ENCODE measurements at places on chromosomes 5 and 9.

- DNase-seq: no peak
Observed at GRCh38 chr5:137887831-137888230, 1.4 kb upstream of the PKD2L2 start.

GRCh38 chr5:147901599-147902039 lies 4.7 kb downstream of the C5orf46 start:
- DNase-seq: no peak

GRCh38 chr9:93017621-93018020 lies 40.9 kb upstream of the SUSD3 start:
- DNase-seq: no peak

GRCh38 chr9:113957821-113958341 lies 81.8 kb downstream of the ZNF618 start:
- no peak for DNase-seq

DNA sequence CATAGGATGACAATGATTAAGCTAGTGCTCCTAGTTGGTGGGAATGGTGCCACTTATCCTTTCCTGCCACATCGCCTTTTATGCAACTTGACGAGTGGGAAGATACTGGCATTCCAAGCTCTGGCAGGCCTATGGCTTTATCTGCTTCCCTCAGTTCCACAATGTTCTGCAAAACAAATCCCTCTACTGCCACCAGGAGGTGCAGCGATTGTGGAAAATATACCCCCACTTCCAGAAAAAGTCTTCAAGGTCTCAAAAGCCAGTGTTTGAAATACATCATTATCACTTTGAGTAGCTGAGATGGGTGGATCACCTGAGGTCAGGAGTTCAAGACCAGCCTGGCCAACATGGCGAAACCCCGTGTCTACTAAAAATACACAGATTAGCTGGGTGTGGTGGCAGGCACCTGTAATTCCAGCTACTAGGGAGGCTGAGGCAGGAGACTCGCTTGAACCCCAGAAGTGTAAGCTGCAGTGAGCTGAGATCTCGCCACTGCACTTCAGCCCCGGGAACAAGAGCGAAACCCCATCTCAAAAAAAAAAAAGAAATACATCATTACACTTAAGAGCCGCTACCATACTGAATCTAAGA lies 3.4 kb downstream of the CLINT1 start:
- DNase-seq: peak; percentile 52

GRCh38 chr5:96049398-96050272 lies 88.0 kb upstream of the ELL2 start:
- no peak for DNase-seq

DNA sequence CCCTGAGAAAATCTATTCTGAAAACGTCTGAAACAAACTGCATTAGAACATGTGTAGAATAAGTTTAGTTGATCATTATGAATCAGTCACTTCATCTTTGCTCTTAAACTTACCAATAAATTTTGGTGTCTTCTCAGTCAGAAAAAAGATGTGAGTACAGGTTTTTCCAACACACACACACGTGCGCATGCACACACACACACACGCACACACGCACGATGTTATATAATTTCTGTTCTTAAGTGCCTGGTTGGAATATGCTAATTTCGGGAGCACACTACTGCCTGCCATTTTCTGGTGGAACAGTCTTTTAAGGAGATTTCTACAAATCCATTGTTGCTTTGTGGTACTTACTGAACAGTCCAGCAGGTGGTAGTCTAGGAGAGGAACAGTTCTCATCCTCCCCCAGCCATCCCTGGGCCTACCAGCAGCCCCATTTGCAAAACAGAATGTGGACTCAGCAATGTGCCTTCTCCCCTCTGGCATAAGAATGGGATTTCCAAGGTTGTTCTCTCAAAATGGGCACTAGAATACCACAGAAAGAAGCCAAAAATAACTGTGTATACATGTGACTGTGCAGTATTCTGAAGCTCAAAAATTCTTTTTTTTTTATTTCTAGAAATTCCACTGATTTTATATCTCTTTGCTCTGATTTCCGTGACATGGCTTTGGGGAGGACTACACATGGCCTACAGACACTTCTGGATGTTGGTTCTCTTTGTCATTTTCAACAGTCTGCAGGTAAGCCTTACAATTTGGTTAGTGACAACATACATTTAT lies 281.3 kb downstream of the ARRDC3 start:
- peak; percentile 66 for DNase-seq

GRCh38 chr9:83570359-83570758 lies 32.2 kb upstream of the FRMD3 start:
- DNase-seq: no peak

DNA sequence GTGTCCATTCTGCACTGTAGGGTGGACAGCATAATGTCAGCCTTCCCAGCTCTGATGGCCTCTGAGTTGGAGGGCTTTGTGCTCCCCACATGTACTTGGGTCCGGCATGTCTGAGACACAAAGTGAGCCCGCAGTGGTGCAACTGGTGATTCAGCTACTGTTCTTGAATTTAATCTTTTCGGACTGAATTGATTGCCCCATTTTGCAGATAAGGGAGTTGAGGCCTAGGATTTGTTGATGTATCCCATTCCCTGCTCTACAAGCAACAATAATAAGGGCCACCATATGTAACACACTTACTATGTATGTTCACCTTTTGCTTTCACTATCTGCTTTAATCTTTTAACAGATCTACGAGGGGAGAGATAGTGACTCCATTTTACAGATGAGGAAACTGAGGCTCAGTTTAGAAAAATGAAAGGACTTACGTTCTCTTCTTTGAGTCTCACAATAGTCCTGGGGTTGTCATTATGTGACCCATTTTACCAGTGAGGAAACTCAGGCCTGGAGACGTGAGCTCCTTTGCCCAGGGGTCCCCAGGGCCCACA lies 4.5 kb downstream of the GSN start:
- no peak for DNase-seq
